Stimulated activated CD4-positive, alpha-beta T cell treated with anti-CD3 and anti-CD28 coated beads, Interleukin-4, amount 100 ng/mL, for 1 hour (primary cell): ENCODE measurements at places on chromosomes 6 and 20.

GRCh38 chr20:813390-813789, 20.1 kb upstream of the FAM110A start:
- DNase-seq = no peak

- no peak for DNase-seq
These were observed 69.3 kb upstream of the STMND1 start for GRCh38 chr6:17032590-17032987.

DNA sequence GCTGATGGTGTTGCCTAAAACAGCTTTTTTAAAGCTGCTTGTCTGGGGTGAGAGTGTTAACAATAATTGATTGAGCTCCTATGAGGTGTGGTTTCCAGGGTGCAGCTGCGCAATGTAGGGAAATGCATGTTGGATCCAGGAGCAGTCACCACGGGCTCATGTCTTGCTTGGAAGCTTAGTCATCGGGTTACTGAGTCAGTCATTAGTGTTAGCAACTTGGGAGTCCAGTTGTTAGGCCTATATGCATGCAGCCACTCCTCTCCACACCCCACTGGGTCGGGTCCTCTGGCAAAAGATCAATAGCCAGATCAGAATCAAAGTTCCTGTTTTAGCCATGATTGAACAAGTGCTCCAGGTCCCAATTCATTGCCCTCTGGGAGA, 271.7 kb upstream of the CHD6 start:
- DNase-seq = no peak

GRCh38 chr20:4267242-4267641, 251.9 kb upstream of the RNF24 start:
- no peak for DNase-seq

DNA sequence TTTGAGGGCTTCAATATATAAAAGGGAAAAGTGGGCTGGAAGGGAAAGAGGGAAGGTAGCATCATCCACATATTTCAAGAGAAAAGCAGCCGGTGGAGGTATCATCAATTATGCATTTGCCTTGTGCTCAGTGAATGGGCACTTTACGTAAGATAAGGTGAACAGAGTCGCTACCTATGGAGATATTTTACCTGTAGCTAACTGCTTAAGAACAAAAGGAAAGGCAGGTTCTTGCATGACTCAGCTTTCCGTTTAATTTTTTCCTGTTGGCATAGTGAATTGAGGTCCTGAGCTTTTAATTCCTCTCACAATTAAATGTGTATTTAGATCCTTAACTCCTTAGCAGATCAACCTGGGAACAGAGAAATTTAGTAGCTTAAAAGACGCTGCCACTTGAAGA, 25.5 kb upstream of the PLCB4 start:
- no peak for DNase-seq

DNA sequence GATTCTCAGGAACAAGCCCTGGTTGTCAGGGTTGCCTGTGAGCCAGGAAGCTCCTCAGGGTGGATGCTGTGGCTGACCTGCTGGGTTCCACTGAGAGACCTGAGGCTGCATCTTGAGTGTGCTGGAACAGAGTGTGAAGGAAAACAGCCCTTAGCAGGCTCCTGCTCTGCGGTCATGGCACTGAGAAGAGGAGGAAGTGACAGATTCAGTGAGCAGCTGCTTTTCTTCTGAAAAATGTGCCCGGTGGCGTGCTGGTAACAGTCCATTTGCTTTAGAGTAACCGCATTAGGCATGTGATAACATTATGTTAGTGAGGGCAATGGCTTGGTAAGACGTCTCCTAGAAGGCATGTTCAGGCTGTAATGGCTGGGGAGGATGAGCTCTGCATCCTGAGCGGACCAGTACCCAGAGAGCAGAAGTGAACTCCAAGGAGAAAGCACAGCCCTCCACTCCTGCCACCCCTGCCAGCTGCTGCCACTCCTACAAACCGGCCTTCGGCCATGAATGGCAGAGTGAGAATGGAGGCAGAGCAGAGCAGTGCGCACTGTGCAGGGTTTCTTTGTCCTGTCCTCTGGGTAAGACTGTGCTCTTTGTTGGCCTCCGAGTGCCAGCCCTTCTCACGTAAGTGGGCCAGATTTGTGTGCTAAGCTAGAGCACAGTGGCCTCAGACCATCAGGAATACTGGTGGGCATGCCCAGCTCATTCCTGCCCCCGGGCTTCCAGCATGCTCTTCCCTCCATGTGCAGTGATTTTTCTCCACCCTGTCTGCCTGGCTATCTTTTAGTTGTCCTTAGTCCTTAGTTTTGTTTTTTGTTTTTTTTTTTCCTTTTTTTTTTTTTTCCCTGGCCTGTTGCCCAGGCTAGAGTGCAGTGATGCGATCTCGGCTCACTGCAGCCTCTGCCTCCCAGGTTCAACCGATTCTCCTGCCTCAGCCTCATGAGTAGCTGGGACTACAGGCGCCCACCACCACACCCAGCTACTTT, 98.1 kb upstream of the VSTM2L start:
- DNase-seq = no peak

DNA sequence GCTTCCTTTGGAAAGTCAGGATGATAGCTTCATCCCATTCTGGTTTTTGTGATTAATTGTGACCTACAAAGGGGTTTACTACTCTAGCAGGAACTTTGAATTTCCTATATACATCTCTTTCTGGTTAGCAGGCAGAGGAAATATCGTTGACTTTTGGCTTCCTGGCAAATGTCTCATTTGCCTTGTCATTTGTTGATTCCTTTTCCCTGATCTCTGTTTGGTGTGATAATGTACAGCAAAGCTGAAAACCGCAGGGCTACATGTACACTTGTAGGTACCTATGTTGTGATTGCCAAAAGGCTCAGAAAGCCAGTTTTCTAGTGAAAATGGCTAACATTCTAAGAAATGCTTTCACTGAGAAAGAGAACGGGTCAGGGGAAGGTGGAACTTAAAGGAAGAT, 44.3 kb downstream of the TOP1 start:
- DNase-seq = no peak

DNA sequence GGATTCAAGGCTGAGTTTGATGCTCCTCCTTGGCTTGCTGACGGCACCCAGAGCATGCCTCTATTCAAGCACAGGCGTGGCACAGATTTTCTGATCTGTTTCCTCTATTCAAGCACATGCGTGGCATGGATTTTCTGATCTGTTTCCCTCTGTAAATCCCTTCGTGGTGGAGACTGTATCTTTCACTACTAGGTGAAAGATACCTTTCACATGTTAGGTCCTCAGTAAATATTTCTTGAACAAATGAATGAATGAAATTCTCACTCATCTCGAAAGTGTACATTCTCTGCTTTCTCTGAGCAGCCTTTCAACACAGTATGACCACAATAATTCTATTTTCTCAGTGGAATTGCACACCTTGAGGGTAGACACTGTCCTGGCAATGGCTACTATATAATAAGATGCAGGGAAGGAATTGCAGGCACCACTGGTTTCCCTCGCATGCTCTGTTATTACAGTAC, 72.6 kb upstream of the F13A1 start:
- no peak for DNase-seq

GRCh38 chr6:95423331-95423730, 154.0 kb upstream of the MANEA start:
- DNase-seq = no peak
